Endodermal cell (in vitro differentiated cells): ENCODE measurements at places on chromosomes 1 and 21. TPM values are rescaled to one million over a fixed set of nuclear protein-coding genes. Genes with fewer than 3 reads are reported as not detected.

GRCh38 chr1:182029002-182029378 is 32.5 kb downstream of the ZNF648 start:
- H3K4me3 ChIP-seq, result peak overlapping the region; percentile 89
- H3K27me3 ChIP-seq, result peaks cover 15% of the 10 kb centered on the region
- no peaks in the 10 kb centered on the region for H3K4me1 ChIP-seq
- H3K36me3 ChIP-seq, result no peaks in the 10 kb centered on the region
- no peak for DNase-seq

DNA sequence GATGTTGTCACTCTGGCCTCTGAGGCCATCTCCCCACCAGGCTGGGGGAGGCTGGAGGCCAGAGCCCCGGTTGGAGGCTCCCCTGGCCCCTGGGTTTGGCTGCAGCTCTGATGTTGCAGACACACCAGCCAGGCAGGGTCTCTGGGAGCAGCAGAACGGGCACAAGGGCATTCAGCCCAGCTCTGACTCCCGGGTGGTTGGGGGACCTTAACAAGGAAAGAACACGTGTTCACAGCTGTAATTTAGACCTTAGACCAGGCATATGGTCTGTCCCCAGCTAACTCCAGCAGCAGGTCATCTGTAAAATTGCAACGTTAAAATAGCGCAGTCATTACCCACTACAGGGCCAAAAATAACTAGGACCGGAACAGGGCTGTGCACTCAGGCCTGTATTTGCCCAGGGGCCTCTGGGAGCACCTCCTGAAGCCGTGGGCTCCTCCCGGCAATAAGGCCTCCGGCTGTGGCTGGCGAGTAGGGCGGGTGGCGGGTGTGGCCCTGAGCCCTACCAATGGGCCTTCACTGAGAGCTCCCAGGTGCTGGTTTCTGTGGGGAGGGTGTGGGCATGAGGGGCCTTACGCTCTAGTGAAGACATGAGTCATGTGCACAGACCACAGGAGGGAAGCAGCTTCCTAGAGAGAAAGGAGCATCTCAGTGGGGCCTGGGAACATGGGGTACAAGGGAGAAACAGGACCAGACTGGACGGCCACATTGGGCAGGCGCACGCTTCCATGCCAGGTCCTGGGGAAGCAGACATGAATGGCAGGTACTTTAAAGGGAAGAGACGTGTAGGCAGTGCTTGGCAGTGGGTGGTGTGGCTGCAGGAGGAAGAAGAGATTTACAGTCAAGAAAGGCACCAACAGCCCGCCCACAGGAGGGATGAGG is 6.1 kb downstream of the LDLRAP1 start:
- no peak overlapping the region for H3K27ac ChIP-seq
- H3K4me1 ChIP-seq, result peaks cover 3% of the 10 kb centered on the region
- no peaks in the 10 kb centered on the region for H3K27me3 ChIP-seq
- H3K4me3 ChIP-seq, result no peak overlapping the region
- no peaks in the 10 kb centered on the region for H3K36me3 ChIP-seq
- DNase-seq, result peak; percentile 46

The C1orf87 gene
- total RNA-seq, result not detected in 2 replicates

DNA sequence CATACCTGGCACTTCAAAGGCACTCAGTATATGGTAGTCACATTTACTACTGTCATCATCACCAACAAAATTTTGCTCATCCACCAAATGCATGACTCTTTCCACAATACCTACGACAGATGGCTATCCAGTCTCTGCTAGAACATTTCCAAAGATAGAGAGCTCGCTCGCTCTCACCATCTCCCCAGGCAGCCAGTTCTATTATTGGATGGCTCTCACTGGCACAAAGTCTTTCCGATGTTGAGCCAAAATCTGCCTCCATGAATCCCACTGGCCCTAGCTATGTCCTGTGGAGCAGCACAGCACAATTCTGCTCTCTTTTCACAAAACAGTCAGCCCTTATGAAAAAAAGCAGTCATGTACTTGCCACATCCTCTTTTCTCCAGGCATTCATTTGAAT is 102.1 kb downstream of the DAB1 start:
- H3K27ac ChIP-seq, result no peak overlapping the region
- H3K4me3 ChIP-seq, result no peak overlapping the region
- H3K36me3 ChIP-seq, result no peaks in the 10 kb centered on the region
- no peaks in the 10 kb centered on the region for H3K27me3 ChIP-seq
- H3K4me1 ChIP-seq, result no peaks in the 10 kb centered on the region

GRCh38 chr1:24387636-24388175 is 25.9 kb downstream of the STPG1 start:
- no peak overlapping the region for H3K27ac ChIP-seq
- DNase-seq, result no peak
- no peaks in the 10 kb centered on the region for H3K4me1 ChIP-seq
- no peaks in the 10 kb centered on the region for H3K27me3 ChIP-seq
- peaks cover 10% of the 10 kb centered on the region for H3K36me3 ChIP-seq
- no peak overlapping the region for H3K4me3 ChIP-seq
